ENCODE measurements at places on chromosomes 13 and 19. TPM values are rescaled to one million over a fixed set of nuclear protein-coding genes. Genes with fewer than 3 reads are reported as not detected.

The PLA2G4C gene
- 4.9 TPM for total RNA-seq

The ZNF490 gene
- total RNA-seq, result 6.1 TPM

The RAX2 gene
- not detected for total RNA-seq

The CXCL17 gene
- 0.46 TPM for total RNA-seq

The CAB39L gene
- total RNA-seq, result 27.5 TPM

The ZNF507 gene
- total RNA-seq, result 29.2 TPM

The SIGLEC12 gene
- not detected for total RNA-seq

The MYO9B gene
- total RNA-seq, result 45.4 TPM

The ZNF667 gene
- 8.6 TPM for total RNA-seq

The ZSCAN5B gene
- not detected for total RNA-seq

The NCR1 gene
- not detected for total RNA-seq

The SELENOV gene
- total RNA-seq, result not detected

The PEX11G gene
- total RNA-seq, result 5.1 TPM

The ZNF552 gene
- 9.9 TPM for total RNA-seq

The SERPINE3 gene
- 0.11 TPM for total RNA-seq

The CYP2A7 gene
- not detected for total RNA-seq

The ZNF766 gene
- total RNA-seq, result 26.4 TPM

The SULT2B1 gene
- not detected for total RNA-seq

The CD79A gene
- 1.1 TPM for total RNA-seq

The WIZ gene
- 38.2 TPM for total RNA-seq

The DAND5 gene
- not detected for total RNA-seq

The CLEC17A gene
- not detected for total RNA-seq

The ZC3H13 gene
- total RNA-seq, result 25.2 TPM

The KIR2DL3 gene
- total RNA-seq, result not detected
